CD14-positive monocyte (primary cell): ENCODE measurements at places on chromosomes 1 and 21. TPM values are rescaled to one million over a fixed set of nuclear protein-coding genes. Genes with fewer than 3 reads are reported as not detected.

The CLDN14 gene
- not detected in 2 replicates for polyA plus RNA-seq

DNA sequence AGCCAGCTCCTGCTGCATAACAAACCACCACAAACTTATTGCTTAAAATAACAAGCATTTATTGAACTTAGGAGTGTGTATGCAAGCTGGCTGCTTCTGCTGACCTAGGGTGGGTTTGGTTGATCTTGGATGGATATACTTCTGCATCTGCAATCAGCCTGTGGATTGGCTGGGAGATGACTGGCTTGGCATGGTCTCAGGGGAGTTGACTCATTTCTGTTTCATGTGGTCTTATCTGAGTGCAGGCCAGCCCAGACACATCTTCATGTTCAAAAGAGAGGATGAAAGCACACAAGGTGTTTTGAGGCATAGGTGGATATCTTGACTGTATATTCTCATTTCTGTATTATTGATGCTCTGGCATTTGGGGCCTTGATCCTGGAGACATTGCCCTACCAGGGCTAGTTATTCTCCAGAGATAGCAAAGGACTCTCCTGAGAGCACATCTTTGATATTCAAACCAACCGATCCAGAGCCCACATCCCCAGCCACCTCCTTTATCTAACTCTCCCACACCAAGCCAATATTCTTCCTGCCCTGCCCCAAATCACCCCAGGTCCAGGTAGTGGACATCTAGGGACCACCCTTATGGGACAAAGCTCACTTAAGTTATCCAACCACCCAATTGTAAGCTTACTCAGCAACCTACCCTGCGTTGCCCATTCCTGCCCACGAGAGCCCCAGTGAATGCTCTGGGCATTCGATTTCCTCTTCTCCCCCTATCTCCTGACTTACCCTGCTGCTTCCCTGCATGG is 350.8 kb downstream of the PTPRU start:
- H3K27ac ChIP-seq: no peak overlapping the region
- no peak overlapping the region for H3K4me3 ChIP-seq
- DNase-seq: no peak

GRCh38 chr1:196178083-196178635 is 430.1 kb downstream of the KCNT2 start:
- no peak for DNase-seq
- H3K27ac ChIP-seq: no peak overlapping the region
- H3K27me3 ChIP-seq: no peaks in the 10 kb centered on the region
- no peaks in the 10 kb centered on the region for H3K36me3 ChIP-seq

The KCNK2 gene
- polyA plus RNA-seq: not detected

The CLCNKB gene
- not detected in 2 replicates for polyA plus RNA-seq

The CLCA4 gene
- not detected in 2 replicates for polyA plus RNA-seq

DNA sequence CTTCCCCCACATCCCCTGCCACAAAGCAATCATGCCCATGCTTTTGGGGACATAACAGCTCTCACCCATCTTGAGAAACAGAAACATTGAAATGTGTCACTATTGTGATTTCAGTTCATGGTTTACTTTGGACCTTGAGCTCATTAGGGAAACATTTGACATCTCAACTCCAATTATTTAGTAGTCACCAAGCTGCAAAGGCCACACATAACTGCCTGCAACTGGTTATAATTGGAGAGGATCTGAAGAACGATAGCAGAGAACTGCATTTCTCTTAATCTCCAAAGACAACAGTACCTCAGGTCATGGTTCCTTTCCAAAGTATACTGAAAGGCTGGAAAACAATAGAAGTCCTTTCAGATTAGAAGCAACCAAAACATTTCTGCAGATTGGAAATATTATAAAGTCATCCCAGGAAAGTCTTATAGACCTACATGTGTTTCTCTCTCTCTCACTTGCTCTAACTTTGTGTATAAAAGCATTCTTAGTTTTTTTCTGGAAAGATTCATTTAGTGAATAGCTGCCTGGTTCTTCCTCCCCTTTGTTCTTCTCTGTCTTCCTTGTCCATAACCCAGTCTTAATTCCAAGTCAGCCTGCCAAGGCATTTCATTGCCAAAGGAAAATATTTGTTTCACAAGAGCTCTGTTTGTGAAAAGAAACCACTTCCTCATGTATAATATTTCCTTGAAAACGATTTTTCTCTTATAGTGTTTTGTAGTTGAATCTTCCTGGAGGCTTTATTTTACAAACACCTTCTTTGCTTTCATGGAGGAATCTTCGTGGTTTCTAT is 426.8 kb downstream of the ADGRL2 start:
- H3K4me3 ChIP-seq: no peak overlapping the region
- no peak overlapping the region for H3K27ac ChIP-seq
- DNase-seq: peak; percentile 29
- no peaks in the 10 kb centered on the region for H3K36me3 ChIP-seq
- peaks cover 40% of the 10 kb centered on the region for H3K4me1 ChIP-seq

GRCh38 chr1:219566951-219567947 is 45.7 kb downstream of the ZC3H11B start:
- H3K36me3 ChIP-seq: no peaks in the 10 kb centered on the region
- H3K27me3 ChIP-seq: peaks cover 21% of the 10 kb centered on the region
- H3K27ac ChIP-seq: no peak overlapping the region
- H3K4me3 ChIP-seq: no peak overlapping the region
- peaks cover 14% of the 10 kb centered on the region for H3K4me1 ChIP-seq

DNA sequence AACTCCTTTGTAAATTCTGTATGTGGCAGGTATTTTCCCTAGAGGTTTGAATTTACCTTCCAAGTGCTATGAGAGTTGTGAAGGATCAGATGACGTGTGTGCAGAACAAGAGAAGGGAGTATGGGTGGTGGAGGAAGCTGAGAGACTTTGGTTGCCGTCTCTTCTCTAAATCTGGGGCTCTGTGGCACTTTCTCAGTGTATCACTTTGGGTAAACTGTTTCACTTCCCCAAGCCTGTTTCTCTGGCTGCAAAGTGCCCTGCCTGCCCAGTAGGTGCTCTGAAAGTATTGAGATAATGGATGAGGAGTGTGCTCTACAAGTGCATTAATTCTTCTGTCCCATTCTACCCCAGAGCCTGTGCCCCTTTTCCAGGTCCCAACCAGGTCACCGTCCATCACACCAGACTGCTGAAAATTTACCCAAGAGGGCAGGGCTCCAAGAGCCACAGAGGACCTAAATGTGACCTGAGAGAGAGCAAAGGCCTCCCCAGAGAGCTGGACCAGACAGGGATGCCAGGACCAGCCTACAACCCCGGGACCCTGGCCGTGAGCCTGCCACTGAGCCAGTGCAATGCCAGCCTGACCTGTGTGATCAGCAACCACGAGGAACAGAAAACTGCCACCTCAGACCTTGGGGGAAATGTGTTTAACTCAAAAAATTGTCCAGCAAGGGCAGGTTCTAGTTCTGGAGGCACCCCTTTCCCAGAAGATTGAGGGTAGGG is 131.6 kb upstream of the ETV3 start:
- peak; percentile 10 for DNase-seq
- peaks cover 6% of the 10 kb centered on the region for H3K4me1 ChIP-seq
- no peak overlapping the region for H3K4me3 ChIP-seq
- no peaks in the 10 kb centered on the region for H3K36me3 ChIP-seq
- H3K27ac ChIP-seq: no peak overlapping the region

DNA sequence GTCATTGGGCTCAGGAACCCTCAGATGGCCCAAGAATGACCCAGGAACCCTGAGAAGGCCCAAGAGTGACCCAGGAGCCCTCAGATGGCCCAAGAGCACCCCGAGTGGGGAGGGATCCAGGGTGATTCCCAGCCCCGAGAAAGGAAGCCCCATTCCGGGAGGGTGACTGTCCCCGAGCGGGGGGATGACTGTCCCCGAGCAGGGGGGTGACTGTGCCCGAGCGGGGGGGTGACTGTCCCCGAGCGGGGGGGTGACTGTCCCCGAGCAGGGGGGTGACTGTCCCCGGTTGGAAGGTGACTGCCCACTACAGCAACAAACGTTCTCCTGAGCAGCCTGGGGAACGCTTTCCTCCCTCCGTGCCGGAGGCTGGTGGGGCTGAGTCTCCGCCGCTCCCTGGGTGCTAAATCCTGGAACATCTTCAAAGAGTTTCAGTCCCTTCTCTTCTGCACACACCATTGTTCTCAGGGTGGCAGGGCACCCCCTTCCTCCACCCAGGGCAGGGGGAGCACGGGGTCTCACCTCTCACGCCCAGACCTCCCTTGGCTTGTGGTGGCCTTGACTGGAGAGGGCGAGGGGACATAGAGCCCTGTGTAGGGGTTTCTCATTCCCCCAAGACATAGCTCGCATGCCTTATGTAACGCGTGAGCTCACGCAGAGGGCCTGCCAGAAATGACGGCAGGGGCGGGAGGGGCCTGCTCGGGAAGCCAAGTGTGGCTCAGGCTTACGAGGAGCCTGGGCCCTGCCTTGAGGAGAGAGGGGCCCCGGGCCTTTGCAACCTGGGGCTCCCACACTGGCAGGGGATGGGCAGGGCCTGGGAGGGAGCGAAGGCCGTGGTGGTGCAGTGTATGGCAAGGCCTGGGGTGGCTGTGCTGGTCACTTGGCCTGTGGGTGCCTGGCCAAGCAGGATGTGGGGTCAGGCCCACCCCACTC is 14.3 kb upstream of the SKI start:
- H3K4me1 ChIP-seq: peaks cover 22% of the 10 kb centered on the region
- H3K27me3 ChIP-seq: peaks cover 9% of the 10 kb centered on the region
- DNase-seq: no peak
- H3K27ac ChIP-seq: no peak overlapping the region

- H3K4me1 ChIP-seq: no peaks in the 10 kb centered on the region
- no peaks in the 10 kb centered on the region for H3K27me3 ChIP-seq
- H3K36me3 ChIP-seq: no peaks in the 10 kb centered on the region
- no peak for DNase-seq
Measured at GRCh38 chr1:3135744-3136455, 66.9 kb downstream of the PRDM16 start.

The KRTCAP2 gene
- 256 TPM for polyA plus RNA-seq

GRCh38 chr1:18282851-18283600 is 175.4 kb downstream of the IGSF21 start:
- no peak for DNase-seq
- H3K27ac ChIP-seq: no peak overlapping the region
- no peaks in the 10 kb centered on the region for H3K36me3 ChIP-seq
- no peaks in the 10 kb centered on the region for H3K27me3 ChIP-seq
- H3K4me1 ChIP-seq: no peaks in the 10 kb centered on the region

DNA sequence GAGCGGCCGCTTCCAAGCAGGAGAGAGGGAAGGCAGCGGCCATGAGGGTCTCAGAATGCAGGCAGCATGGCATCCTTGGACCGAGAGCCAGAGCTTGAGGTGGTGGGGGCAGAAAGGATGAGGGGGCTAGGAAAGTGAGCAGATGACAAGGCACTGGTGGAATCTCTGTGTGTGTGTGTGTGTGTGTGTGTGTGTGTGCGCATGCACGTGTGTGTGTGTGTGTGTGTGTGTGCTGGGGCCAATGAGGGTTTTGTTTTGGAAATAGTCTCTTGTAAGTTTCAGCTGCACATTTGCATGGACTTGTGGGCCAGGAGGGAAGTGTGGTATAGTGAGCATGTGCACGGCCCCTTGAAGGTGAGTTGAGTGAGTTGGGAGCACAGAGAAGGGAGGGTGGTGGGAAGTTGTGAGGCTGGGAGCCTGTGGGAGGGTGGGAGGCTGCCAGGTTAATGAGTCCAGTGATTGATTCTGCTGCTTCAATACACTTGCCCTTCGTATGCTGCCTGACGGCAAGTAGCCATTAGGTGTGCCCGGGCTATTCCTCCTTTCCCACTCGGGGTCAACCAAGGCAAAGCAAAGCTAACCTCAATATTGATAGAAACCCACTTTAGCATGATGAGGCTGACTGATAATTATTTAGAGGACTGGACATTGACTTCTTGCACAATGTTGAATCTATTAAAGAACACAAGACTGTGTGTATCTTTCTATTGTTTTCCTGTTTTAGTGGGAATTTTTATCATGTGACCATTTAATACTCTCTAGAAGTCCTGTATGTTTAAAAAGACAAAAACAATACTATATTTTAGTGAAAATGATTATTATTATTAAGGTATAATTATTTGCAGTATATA is 80.3 kb downstream of the PROX1 start:
- no peaks in the 10 kb centered on the region for H3K27me3 ChIP-seq
- no peak overlapping the region for H3K27ac ChIP-seq
- H3K4me1 ChIP-seq: no peaks in the 10 kb centered on the region
- DNase-seq: no peak
- H3K36me3 ChIP-seq: no peaks in the 10 kb centered on the region

The POU2F1 gene
- 4.2 TPM for polyA plus RNA-seq

GRCh38 chr1:200971428-200971903 is 52.0 kb downstream of the KIF21B start:
- DNase-seq: no peak
- H3K27me3 ChIP-seq: no peaks in the 10 kb centered on the region
- no peaks in the 10 kb centered on the region for H3K4me1 ChIP-seq
- H3K36me3 ChIP-seq: peaks cover 66% of the 10 kb centered on the region
- H3K4me3 ChIP-seq: no peak overlapping the region

DNA sequence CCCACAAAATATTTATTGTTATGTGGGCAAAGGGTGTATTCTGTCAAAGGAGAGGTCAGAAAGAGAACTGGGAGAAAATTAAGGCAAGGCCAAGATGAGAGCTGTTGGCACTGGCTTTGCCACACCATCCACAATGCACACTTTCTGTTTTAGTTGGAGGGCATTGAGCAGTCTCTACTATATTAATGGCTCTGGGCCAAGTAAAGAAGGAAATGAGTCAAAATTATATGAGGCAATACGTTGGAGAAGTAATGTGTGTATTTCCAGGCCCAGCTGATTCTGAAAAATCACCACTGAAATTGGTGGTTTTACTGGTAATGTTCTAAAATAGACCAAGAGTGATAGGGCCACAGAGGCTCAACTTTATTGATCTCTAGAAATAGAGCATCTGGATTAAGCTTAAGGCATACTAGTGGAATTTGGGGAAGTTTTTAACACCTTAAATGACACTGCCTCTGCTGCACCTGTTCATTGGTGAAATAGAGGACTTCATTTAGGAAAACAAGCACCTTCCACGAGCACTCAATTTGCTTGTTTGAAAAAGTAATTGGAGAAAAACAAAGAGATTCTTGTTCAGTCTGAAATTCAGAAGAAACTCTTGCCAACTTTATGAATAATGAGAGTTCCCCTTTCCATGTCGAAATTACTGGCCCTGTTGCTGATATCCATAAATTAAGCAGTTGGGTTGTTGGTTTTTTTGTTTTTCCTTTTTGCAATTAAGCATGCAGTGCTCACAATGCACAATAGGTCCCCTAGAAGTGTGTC is 424.9 kb downstream of the ADGRL2 start:
- H3K36me3 ChIP-seq: no peaks in the 10 kb centered on the region
- no peaks in the 10 kb centered on the region for H3K27me3 ChIP-seq

- H3K27ac ChIP-seq: peak overlapping the region; percentile 82
- DNase-seq: peak; percentile 93
- peaks cover 22% of the 10 kb centered on the region for H3K36me3 ChIP-seq
- H3K27me3 ChIP-seq: no peaks in the 10 kb centered on the region
- peak overlapping the region; percentile 97 for H3K4me3 ChIP-seq
Measured at GRCh38 chr1:153357076-153357852, 390 bp upstream of the S100A9 start.

- peaks cover 15% of the 10 kb centered on the region for H3K36me3 ChIP-seq
- no peaks in the 10 kb centered on the region for H3K27me3 ChIP-seq
- H3K27ac ChIP-seq: no peak overlapping the region
- H3K4me3 ChIP-seq: no peak overlapping the region
Measured at GRCh38 chr21:34093083-34093482, 19.7 kb downstream of the MRPS6 start.
